ENCODE measurements at places on chromosomes 6 and 20.

DNA sequence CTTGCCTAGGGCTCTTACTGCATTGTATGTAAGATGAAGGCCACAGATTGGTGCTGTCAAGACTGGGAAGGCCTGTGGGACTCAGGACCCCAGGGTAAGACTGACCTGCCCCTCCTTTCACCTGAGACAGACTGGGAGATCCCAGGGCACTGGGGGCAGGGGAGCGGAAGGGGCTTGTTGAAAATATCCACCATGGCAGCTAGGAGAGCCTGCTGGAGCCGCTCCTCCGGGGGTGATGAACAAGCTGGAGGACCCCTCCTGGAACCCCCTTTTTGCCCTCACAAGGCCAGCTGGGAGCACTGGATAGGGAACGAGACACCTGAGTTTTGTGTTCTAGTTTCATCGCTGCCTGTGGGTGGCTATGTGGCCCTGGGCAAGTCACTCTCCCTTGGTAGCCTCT lies 9.2 kb upstream of the SDCBP2 start:
- peak; percentile 12 for DNase-seq

DNA sequence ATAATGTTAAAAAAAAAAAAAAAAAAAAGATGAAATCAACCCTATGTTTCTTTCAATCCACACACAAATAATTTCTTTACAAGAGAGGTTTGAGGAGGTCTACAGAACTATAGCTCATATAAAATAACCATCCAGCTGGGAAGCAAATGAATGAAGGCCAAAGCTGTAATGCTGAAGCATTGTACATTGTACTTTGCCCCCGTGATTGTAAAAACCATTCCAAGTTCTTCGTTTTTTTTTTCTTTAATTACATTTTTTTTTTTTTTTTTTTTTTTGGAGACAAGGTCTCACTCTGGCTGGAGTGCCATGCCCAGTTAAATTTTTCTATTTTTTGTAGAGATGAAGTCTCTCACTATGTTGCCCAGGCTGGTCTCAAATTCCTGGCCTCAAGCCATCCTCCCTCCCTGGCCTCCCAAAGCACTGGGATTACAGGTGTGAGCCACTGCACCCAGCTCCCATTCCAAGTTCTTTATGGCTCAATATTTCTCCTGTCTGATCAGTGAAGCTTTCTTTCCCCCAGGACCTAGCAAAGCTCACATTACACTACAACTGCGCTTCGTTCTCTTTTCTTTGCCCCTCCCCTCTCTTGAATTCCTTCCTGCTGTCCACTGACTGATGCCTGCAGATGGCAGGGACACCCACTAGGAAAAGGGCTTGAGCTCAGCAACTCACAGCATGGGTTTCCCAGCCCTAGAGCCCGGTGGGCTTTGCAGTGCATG lies 53.0 kb upstream of the NOP56 start:
- no peak for DNase-seq

DNA sequence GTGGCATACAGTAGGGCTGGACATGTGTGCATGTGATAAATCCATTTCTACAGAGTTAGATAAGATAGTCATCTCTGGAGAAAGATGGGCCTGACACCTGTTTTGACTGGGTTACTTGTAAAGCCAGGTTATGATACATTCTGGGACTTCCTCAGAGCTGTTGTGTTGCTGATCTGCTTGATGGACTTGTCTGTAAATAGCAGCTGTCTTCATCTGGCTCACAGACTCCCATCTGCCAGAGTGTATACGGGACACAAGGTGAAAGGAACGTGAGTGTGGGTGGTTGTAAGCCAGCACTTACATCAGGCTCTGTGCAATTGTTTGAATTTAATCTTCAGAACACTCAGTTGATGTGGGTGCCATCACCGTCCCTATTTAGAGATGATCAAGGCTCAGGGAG lies 49.8 kb downstream of the ZDHHC14 start:
- no peak for DNase-seq

DNA sequence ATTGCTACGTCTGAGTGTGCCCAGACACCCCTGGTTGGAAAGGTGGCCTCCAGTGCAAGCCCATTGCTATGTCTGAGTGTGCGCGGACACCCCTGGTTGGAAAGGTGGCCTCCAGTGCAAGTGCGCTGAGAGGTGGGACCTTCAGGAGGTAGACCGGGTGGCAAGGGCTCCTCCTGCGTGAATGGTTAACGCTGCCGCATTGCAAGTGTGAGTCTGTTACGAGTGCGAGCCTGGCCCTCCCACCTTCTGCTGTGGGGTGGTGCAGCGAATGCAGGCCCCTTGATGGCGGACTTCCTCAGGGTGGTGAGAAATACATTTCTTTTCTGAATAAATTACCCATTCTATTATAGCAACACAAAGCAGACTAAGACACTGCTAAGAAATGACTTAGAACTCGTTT lies 208.8 kb downstream of the DLL1 start:
- no peak for DNase-seq

GRCh38 chr20:17733767-17734304 lies 34.1 kb downstream of the BANF2 start:
- no peak for DNase-seq

DNA sequence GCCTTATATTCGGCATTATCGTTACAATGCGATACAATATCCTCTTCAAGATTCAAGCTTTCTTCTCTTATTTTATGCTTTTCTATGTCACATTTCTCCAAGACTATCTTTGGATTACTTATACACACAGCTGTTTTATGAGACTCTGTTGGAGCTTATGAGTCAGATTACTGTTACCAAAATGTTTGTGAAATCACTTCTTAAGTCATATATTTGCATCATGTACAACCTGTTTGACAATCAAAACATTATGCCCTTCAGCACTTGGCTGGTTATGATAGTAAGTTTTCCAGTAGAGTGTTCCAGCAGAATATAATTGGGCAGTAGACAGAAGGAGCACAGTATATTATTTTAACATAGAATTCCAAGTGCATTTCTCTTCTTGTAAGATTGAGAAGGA lies 35.2 kb downstream of the BMP6 start:
- no peak for DNase-seq

DNA sequence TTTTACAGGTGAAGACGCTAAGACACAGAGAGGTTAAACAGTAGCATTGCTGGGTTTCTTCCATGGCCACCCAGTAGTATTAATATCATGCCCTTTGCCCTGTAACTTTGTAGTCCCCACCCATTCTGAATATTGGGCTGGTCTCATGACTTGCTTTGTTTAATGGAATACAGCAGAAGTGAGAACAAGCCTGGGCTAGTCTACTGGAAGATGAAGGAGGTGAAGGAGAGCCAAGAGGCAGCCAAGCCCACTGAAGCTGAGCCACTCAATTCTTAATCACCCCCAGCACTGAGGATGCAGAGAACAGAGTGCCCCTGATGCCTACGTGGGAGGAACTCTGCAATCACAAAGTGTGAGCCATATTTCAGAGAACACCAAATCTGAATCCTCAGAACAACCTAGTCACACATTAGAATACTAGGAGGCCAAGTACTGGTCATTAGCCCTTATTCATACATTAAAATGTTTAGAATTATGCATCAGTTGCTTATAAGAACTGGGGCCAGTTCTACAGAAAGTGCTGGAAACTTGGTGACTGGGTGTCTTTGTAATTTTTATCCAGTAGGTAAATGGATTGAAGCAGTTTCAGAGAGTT lies 270.1 kb upstream of the PRND start:
- DNase-seq: no peak

GRCh38 chr6:169930799-169931198 lies 179.4 kb downstream of the ERMARD start:
- DNase-seq: no peak

DNA sequence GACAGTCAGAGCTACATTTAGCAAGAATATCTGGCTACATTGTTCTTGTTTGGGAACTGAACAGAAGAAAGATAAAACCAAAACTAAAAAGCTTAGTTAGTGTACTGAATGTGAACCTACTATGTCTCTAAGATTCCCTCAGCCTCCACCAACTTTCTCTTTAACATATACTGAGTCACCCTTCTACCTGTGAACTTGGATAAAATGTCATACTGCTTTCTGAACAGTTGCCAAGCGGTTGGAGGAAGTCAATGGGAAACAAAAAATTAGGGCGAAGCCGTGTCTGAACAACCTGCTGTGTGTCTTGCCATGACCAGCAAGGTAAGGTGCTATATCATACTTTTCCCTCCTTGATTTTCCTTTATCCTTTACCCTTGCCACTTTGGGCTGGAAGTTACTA lies 243.5 kb downstream of the BTBD9 start:
- no peak for DNase-seq

DNA sequence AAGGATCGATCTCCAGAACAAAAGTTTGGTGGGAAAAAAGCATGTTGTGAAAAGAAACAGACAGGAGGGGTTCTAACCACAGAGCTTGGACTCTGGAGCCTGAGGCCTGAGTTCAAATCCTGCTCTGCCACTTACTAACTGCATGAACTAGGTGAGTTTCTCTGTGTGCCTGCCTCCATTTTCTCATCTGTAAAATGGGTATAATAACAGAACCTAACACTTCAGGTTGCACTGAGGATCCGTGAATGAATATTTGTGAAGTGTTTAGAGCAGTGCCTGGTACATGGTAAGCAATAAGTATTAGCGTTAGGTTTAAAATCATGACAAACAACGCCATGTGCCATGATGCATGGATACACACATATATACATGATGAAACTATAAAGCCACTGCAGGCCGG lies 36.6 kb downstream of the TTLL9 start:
- DNase-seq: no peak

DNA sequence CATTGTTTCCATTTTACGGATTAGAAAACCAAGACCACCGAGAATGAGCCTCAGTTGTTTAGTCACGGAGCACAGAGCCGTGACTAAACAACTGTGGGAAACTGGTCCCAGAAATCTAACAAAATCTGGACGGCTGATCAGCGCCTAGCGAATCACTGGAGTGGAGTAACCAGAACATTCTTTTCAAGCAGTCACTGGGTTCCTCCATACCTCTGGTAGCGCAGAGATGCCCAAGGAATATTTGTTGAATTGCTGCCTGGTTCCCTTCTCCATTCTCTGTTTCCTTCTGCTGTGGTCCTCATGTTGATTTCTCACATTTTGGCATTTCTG lies 62.0 kb downstream of the GPX5 start:
- DNase-seq: no peak

DNA sequence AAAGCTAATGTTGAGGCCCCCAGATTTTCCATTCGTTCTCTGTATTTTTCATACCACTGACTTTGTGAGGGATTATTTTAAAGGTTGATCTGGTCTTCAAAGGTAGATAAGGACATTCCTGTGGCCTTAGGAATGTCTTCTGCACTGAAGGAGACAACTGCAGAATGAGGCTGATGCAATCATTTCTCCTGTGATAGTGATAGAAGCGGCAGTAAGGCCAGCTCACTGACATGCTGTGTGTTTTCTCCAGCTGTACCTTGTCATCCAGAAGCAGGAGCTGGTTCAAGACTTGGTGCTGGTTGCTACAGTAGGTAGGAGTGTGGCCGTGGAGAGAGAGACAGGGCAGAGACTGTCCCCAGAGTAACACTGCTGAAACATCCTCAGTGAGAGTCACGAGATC lies 53.8 kb downstream of the DCBLD1 start:
- DNase-seq: no peak

DNA sequence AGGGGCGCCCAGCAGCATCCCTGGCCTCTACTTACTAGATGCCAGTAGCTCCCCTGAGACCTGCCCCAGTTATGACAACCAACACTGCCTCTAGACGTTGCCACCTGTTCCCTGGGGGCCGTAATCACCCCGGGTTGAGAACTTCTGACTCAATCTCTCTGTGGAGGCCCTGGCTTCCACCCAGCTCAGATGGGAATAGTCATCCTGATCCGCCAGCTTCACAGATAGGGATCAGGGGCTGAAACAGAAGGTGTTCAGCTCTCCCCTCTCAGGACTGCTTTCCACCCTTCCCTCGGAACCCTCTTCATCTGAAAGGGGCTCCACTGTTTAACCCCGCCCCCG lies 3.3 kb downstream of the CAPN11 start:
- DNase-seq: no peak

- no peak for DNase-seq
These were observed 830.9 kb upstream of the GJE1 start for GRCh38 chr6:141301779-141302178.

DNA sequence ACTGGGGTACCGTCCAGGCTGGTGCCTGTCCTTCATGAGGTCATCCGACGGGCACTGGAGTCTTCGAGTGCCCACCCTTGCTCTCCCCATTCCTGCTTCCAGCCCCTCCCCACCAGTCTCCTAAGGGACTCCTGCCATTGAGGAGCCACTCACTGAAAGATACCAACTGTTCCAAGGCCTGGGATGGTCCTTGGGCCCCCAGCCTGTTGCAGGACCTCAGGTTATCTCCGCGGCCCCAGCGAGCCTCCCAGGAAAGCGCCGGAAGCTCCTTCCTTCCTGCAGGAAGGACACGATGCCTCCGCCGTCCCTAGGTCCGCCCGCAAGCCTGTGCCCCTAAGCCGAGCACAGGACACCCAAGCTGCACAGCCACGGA lies 1.2 kb downstream of the NKAIN4 start:
- DNase-seq: no peak

- DNase-seq: no peak
These were observed 73.0 kb downstream of the YTHDF1 start for GRCh38 chr20:63142933-63143332.

DNA sequence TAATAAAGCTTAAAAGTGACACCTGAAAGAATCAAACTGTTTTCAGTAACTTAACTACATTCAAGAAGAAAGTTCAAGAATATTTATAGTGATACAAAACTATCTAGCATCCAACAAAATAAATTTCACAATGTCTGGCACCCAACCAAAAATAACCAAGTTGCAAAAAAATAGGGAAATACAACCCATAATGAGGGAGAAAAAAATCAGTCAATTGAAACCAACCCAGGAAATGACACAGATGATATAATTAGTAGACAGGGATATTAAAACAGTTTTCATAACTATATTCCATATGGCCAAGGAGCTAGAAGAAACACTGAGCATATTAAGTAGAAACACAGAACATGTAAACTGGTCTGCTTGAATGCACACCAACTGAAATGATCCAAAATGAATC lies 120.2 kb upstream of the BEND3 start:
- DNase-seq: no peak

- no peak for DNase-seq
These were observed 175.7 kb downstream of the PDE10A start for GRCh38 chr6:165487347-165487746.

- no peak for DNase-seq
These were observed 97.3 kb upstream of the SHLD1 start for GRCh38 chr20:5652626-5653553.

GRCh38 chr6:143099647-143100046 lies 39.0 kb downstream of the AIG1 start:
- DNase-seq: no peak

- DNase-seq: no peak
These were observed 72.2 kb downstream of the RPP40 start for GRCh38 chr6:4931530-4932227.

DNA sequence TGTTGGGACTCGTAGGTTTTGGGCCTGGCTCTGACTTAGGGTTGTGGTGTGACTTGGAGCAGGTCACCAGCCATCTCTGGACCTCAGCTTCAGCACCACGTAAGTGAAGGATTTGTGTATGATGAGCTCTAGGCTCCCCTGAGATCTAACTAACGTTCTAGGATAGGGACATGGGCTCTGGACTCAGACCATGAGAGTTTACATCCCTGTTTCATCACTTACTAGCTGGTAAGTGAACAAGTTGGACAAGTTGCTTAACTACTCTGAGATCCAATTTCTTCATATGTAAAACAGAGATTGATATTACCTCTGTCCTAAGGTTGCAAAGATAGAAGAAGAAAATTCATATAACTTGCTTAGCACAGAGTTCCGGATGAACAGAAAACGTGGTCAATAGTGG lies 20.3 kb upstream of the PNPLA1 start:
- no peak for DNase-seq

All from left hindlimb (tissue), 1 donor.